ENCODE measurements at places on chromosomes 1 and 21. TPM values are rescaled to one million over a fixed set of nuclear protein-coding genes. Genes with fewer than 3 reads are reported as not detected.

- no peaks in the 10 kb centered on the region for H3K27me3 ChIP-seq
- H3K27ac ChIP-seq, result peak overlapping the region; percentile 84
- H3K36me3 ChIP-seq, result peaks cover 24% of the 10 kb centered on the region
- DNase-seq, result no peak
Observed at GRCh38 chr1:42657201-42657600, 1.0 kb upstream of the PPIH start.

DNA sequence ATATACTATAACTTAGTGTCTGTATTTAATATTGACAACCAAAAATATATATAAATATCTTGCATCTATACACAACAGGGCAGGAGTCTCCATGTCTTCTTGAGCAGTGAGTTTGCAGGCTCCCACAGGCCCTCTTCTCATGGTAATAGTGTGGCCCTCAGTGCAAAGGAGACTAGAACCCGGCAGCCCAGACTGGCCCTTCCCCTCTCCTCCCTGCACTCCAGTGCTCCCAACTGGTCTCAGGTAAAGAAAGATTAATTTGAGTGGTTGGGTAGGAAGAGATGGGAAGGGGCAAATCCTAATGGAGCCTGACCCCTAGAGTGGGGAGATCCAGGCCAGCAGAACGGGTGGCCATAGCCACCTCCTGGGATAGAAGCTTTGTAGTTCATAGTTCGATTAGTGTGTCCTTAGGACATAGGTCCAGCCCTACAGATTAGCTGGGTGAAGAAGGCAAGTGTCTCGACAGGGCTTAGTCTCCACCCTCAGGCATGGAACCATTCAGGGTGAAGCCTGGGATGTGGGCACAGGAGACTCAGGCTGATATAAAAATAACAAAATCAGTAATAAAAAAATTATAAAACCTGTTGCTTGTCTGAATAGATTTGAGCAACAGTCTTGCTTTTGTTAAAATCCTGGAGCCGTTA, 32.3 kb downstream of the SLC2A1 start:
- no peaks in the 10 kb centered on the region for H3K27me3 ChIP-seq
- H3K4me1 ChIP-seq, result peaks cover 27% of the 10 kb centered on the region
- no peak overlapping the region for H3K4me3 ChIP-seq
- H3K27ac ChIP-seq, result no peak overlapping the region
- H3K36me3 ChIP-seq, result peaks cover 29% of the 10 kb centered on the region

- DNase-seq, result no peak
- H3K27ac ChIP-seq, result no peak overlapping the region
- H3K4me3 ChIP-seq, result no peak overlapping the region
- no peaks in the 10 kb centered on the region for H3K4me1 ChIP-seq
- no peaks in the 10 kb centered on the region for H3K27me3 ChIP-seq
Observed at GRCh38 chr1:37878071-37878470, 18.7 kb upstream of the MTF1 start.

The TMEM82 gene
- total RNA-seq, result not detected

- no peaks in the 10 kb centered on the region for H3K36me3 ChIP-seq
- no peak overlapping the region for H3K4me3 ChIP-seq
- no peak for DNase-seq
- H3K27me3 ChIP-seq, result no peaks in the 10 kb centered on the region
- peaks cover 20% of the 10 kb centered on the region for H3K4me1 ChIP-seq
Observed at GRCh38 chr1:222787729-222788128, 27.1 kb upstream of the DISP1 start.

The MX2 gene
- total RNA-seq, result 35.5 TPM

DNA sequence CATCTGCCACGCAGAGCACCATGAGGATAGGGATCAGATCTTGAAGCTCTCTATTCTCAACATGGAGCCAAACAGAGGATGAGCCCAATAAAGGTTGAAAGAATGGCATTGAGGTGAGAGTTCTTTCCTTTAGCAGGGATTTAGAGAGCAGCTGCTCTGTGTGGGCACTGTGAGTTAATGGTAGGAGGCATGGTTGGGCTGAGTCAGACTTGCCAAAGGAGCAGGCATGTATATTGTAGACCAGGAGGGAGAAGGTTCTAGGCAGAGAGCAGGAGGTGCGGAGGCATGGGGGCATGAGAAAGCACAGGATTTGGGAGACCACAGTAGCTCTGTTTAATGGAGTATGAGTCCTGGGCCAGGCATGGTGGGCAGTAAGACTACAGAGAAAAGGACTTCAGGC, 32.0 kb downstream of the TMEM53 start:
- no peaks in the 10 kb centered on the region for H3K4me1 ChIP-seq
- H3K27ac ChIP-seq, result no peak overlapping the region
- no peak for DNase-seq
- no peaks in the 10 kb centered on the region for H3K27me3 ChIP-seq
- peaks cover 100% of the 10 kb centered on the region for H3K36me3 ChIP-seq

- H3K27ac ChIP-seq, result no peak overlapping the region
- H3K36me3 ChIP-seq, result no peaks in the 10 kb centered on the region
- DNase-seq, result no peak
- peaks cover 6% of the 10 kb centered on the region for H3K4me1 ChIP-seq
- H3K27me3 ChIP-seq, result no peaks in the 10 kb centered on the region
- no peak overlapping the region for H3K4me3 ChIP-seq
Observed at GRCh38 chr1:199976496-199977144, 50.9 kb upstream of the NR5A2 start.
